ENCODE measurements at places on chromosomes 11 and 22.

GRCh38 chr22:49100316-49100715 lies 727.4 kb downstream of the BRD1 start:
- peak; percentile 54 for DNase-seq

DNA sequence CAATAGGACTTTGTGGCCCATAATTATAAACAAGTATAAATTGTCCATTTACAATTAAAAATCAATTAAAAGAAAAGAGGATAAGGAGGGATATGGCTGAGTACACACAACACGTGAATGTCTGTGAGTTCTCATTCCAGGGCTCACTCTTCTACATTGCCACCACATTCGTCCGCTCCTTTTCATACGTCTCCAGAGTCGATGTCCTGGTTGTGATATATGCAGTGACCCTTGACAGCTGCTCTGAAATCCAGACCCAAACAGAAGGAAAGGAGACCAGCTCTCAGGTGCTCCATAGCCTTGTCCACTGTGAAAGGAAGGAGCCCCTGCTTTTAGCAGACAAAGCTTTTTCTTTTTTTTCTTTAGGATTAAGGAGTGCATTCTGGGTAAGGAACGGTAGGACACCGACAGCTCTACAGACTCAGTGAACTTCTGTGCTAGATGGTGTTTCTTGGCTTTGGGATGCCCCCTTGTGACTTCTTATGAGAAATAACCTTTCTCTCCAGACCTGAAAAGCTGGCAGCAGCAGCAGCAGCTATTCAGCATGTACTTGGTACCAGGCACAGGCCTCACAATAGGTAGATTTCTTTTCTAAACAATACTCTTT lies 19.7 kb upstream of the DNAJB13 start:
- no peak for DNase-seq

DNA sequence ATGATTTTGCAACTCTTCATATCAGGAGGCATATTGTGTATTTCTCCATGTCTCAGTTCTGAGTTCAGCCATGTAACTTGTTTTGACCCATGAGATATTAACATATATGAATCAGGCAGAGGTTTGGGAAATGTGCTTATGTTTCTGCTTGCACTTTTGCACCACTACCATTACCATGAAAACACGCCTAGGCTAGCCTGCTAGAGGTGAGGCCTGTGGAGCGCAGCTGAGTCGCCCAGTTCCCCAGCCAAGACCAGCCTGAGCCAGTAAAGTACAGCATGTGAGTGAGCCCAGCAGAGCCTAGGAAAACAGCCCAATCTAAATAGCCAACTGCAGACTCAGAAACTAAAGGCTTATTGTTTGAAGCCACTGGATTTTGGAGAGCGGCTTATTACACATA lies 18.4 kb upstream of the MYOD1 start:
- DNase-seq: no peak

- no peak for DNase-seq
Measured at GRCh38 chr11:119700030-119700429, 29.0 kb downstream of the NECTIN1 start.

- no peak for DNase-seq
Measured at GRCh38 chr11:47907499-47907898, 59.3 kb upstream of the NUP160 start.

DNA sequence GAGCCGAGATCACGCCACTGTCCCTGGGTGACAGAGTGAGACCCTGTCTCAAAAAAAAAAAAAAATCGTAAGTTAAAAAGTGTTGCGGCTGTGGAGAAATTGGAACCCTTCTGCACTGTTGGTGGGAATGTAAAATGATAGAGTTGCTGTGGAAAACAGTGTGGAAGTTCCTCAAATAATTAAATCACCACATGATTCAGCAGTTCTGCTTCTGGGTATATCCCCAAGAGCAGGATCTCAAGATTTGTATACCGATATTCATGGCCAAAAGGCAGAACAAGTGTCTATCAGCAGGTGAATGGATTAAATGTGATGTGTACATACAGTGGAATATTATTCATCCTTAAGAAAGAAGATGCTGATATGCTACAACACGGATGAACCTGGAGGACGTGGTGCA lies 3.8 kb downstream of the SELENOO start:
- DNase-seq: no peak

DNA sequence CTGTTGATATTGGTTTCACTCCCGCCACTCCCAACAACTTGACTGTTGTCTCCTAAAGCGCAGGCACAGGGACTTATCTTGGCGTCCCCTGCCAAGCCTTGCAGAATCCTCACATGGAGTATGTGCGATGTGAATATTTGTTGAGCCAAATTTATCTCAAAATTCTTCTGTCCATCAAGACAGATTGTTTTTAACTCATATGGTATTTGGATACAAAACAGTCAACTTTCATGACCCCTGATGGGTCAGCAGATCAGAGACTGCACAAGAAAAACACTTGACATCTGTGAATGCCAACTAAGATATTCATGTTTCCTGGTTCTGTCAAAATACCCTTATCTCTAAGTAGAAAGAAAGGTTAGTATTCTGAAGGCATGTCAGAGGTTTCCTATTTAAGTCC lies 221.7 kb upstream of the BLID start:
- no peak for DNase-seq

DNA sequence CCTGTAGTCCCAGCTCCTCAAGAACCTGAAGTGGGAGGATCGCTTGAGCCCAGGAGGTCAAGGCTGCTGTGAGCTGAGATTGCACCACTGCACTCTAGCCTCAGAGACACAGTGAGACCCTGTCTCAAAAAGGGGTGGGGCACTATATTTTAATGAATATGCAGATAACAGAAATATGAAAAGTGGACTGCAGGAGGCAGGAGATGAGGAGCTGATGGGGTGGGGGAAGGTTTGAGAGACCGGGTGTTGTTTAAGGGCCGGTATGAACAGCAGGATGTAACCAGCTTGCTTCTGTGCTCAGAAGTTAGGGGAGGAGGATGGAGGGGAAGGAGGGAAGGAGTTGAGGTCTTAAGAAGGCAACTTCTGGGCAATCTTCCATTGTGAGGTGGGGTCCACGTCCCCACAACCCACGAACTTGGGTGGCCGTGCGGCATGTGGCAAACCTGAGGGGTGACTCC lies 1.3 kb upstream of the B4GALNT4 start:
- peak; percentile 20 for DNase-seq

- DNase-seq: no peak
Measured at GRCh38 chr11:118212131-118212725, 12.6 kb downstream of the JAML start.

- no peak for DNase-seq
Measured at GRCh38 chr11:36333468-36333867, 37.4 kb downstream of the PRR5L start.

GRCh38 chr22:19608003-19608690 lies 83.9 kb upstream of the CLDN5 start:
- no peak for DNase-seq

DNA sequence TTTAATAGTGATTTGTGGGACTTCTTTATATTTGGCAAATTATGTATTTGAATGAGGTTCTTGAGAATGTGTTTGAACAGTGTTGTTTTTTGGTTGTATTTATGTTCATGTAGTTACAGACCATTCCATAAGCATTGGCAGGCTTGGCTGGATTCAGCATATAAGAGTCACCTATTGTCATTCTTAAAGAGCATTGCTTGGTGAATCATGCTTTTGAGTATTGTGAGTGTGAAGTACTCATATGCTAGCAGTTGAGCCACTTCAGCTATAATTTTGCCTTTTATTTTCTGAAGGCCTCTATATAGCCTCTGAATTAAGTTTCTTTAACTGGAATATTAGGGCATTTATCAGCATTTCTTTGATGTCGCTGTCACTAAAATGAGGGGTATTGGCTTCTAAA lies 110.0 kb upstream of the GAL start:
- DNase-seq: no peak

DNA sequence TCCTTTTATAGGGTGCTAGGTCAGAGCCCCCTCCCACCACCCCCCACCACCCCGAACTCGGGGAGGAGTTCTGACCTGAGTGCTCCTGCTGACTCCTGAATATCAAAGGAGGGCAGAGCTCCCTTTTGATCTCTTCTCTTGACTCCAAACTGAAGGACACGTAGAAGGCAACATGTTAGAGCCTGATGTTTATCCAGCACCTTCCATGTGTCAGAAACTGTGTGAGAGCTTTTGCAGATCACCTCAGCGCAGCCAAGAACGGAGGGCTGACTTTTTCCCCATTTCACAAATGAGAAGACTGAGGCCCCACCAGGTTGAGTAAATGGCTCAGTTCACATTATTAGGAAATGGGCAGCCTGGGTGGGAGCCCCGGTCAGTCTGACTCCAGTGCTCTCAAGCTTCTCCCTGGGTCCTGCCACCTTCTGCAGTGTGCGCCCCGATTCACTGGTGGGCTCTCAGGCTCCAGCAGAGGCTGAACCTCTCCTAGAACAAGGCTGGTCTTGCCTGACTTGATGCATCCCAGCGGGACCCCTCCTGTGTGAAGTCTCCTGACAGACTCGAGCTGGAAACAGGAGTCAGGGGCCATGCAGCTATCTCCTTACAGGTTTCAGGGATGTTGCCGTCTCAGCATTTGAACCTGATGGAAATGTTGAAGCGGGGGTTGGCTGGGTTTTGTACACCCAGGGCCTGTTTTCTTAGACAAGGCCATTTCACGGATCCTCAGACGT lies 98.5 kb downstream of the TSPAN18 start:
- peak; percentile 30 for DNase-seq

DNA sequence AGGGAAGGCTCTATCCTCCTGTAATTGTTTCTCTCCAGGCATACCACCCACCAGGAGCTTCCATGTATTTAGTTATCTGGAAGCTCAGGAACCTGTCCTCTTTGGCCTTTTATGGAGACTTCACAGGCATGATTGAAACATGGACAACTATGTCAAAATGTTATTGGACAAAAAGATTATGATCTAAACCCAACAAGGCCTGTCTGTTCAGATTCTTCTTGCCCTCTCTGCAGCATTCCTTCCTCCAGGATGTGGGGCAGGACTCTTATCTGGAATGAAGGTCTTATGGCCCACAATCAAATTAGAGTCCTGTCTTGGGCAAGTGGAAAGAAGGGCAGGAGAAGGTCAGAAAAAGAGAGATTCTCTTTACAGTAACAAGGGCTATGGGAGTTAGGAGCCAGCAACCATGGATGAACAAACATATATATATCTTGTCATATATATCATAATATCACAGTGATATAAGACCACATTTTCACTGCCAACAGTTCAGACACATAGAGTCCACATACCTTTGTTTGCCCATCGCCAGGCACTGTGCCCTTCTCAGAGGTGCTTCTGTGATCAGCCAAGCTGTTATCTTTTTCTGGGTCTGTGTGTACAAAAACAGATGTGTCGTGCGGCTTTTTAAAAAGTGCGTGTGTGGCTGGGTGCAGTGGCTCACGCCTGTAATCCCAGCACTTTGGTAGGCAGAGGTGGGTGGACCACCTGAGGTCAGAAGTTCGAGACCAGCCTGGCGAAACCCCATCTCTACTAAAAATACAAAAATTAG lies 42.5 kb upstream of the SUSD2 start:
- no peak for DNase-seq

DNA sequence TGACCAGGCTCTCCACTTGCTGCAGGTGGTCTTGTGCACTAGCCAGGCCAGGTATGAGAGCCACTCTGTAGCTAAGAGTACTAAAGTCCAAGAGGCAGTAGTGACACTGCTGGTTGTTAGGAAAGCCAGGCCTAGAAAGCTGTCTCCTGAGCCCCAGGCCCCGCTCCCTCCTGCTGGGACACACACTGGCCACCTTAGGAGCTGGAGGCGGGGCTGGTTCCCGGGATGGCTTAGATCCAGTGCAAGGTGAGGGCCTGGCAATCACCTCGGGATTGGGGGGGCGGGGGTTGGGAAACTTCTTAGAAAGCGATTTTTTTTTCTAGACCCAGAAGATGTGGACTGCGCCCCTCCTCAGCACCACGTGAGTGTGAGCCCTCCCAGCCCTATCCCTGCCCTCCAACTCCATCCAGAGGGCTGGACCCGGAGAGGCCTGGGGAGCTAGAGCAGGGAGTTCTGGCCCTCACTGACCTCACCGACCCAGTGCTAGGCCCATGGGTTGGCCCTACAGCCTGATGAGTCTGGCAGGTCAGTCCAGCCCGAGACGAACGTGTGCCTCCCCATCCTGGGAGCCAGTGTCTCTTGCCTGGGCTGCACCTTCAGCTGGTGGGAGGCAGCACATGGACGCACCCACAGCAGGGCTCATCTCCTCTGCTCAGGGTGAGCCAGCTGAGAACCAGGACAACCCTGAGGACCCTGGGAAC lies 18.1 kb downstream of the SLC37A2 start:
- no peak for DNase-seq

- peak; percentile 86 for DNase-seq
Measured at GRCh38 chr11:1825039-1825740, 9.6 kb upstream of the SYT8 start.

DNA sequence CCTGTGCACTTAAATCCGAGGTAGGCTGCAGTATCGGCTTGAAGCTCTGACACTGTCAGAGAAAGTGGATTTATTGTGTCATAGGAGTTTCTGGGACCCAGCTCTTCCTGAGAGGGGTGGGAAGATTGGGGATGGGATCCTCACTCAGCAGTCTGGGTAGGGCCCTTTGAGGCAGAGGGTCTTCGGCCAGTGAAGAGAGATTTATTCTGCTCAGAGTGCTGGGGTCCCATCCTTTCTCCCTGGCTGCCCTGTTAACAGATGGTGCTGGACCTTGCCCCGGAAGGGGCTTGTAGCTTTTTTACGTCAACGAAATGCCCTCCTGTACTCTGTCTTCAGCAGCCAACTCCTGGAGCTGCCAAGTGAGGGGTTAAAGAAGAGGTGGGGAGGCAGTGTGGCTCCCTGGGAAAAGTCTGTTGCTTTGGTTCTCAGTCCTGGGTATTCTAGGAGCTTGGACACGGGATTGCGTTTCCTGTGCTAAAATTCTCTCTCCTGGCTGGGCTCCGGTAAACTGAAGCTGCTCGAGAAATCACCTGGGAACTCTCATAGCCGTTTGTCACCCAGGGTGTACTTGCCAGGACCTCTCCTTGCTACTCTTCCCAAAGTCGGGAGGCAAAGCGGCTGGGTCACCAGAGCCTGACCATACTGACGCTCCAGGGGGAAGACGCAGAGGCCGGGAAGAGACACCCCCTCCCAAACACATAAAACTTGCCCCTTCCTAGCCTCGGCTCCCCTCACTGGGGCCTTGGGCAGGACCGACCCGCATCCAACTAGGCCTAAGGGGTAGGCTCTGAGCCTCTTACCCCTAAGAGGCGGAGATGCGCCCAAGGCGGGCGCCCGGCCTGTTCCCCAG lies 806 bp upstream of the SMDT1 start:
- no peak for DNase-seq

- no peak for DNase-seq
Measured at GRCh38 chr11:47886096-47886495, 37.9 kb upstream of the NUP160 start.

GRCh38 chr11:134737563-134738510 lies 325.8 kb upstream of the B3GAT1 start:
- DNase-seq: no peak

Measured in posterior vena cava (tissue), 2 donors.